ENCODE measurements at places on chromosomes 13 and 19. TPM values are rescaled to one million over a fixed set of nuclear protein-coding genes. Genes with fewer than 3 reads are reported as not detected.
A peak's percentile ranks its signal among the peaks of the same experiment; 100 is the strongest.

Gene SIAH3
- 0.03 TPM for polyA plus RNA-seq

Gene ZNF256
- 3.7 TPM for polyA plus RNA-seq

Gene DNAAF3
- polyA plus RNA-seq, result not detected

GRCh38 chr19:45817010-45817724, 2.1 kb upstream of the RSPH6A start:
- no peak overlapping the region for H3K27ac ChIP-seq
- no peaks in the 10 kb centered on the region for H3K27me3 ChIP-seq
- H3K4me1 ChIP-seq, result peaks cover 18% of the 10 kb centered on the region
- no peak overlapping the region for H3K4me3 ChIP-seq
- peak; percentile 93 for DNase-seq

- H3K4me1 ChIP-seq, result peaks cover 33% of the 10 kb centered on the region
- peak within 1 kb of the TSS; percentile 95 for H3K4me3 ChIP-seq
- peaks cover 3% of the 10 kb centered on the region for H3K36me3 ChIP-seq
Measured at GRCh38 chr19:45092747-45093678, at the start of gene PPP1R37. TSS of gene PPP1R37 (plus strand) at chr19:45093179. CDS start at chr19:45093326, 147 bp downstream.

DNA sequence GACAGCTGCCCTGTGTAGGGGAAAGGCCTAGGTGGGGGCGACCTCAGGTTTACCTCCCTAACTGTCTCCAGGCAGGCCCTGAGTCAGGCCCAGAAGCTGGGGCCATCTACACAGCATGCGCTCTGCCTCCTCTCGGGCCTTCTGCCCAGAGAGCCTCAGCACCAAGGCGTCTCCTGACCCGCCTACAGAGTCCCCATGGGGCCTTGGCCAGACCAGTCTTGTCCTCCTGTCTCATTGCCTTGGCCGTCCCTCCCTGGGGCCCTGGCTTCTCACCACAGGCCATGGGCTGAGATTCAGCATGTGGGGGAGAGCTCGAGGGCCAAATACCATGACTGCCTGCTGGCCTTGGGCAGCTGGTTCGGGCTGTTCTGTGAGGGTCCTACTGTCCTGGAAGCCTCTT, 59.0 kb downstream of the SMARCA4 start:
- DNase-seq, result no peak
- no peaks in the 10 kb centered on the region for H3K4me1 ChIP-seq
- H3K36me3 ChIP-seq, result peaks cover 85% of the 10 kb centered on the region
- H3K27me3 ChIP-seq, result no peaks in the 10 kb centered on the region
- no peak overlapping the region for H3K27ac ChIP-seq
- no peak overlapping the region for H3K4me3 ChIP-seq

DNA sequence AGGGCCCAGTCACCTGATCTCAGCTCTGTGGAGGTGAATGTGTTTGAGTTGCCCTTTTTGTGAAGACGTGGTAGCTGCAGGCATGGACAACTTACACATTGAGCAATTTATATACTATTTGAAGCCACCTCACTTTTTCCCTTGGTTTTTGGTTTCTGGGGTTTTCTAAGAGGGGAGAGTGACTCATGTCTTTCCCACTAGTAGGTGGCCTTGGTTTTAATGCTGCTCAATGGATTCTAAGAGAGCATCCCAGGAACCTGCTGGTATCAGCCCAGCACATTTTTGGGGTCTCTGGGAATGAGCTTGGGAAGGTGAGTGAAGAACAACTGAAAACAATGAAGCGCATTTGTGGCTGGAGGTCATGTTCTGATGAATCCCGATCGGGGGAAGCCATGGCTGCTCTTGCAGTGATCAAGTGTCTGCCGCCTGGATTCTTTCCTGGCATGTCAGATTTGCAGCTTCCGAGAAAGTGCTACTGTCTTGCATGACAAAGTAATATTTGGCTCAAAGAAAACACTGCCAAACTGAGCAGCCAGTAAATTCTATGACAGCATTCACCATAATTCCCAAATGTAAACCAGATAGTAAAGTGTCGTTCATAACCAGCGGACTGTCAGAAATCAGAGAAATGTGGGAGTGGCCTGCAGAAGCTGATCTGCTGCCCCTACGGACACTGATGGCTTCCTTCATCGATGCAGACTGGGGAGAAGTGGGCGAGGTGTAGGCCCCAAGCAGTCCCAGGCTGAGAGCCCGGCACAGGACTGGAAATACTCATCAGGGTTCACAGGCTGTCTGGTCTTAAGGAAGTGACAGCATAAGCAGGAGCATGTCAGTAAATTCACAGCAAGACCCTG, 98.7 kb downstream of the COL4A2 start:
- no peak overlapping the region for H3K27ac ChIP-seq
- H3K36me3 ChIP-seq, result no peaks in the 10 kb centered on the region
- DNase-seq, result no peak
- no peaks in the 10 kb centered on the region for H3K4me1 ChIP-seq
- H3K4me3 ChIP-seq, result no peak overlapping the region
- no peaks in the 10 kb centered on the region for H3K27me3 ChIP-seq

- DNase-seq, result no peak
- H3K4me1 ChIP-seq, result no peaks in the 10 kb centered on the region
- H3K36me3 ChIP-seq, result no peaks in the 10 kb centered on the region
Measured at GRCh38 chr13:40013554-40013953, 358.1 kb downstream of the COG6 start.

GRCh38 chr19:10228920-10229319, 2.2 kb downstream of the S1PR2 start:
- H3K4me1 ChIP-seq, result peaks cover 24% of the 10 kb centered on the region
- no peaks in the 10 kb centered on the region for H3K27me3 ChIP-seq
- peak; percentile 68 for DNase-seq
- H3K4me3 ChIP-seq, result no peak overlapping the region
- no peak overlapping the region for H3K27ac ChIP-seq
- H3K36me3 ChIP-seq, result peaks cover 7% of the 10 kb centered on the region

- H3K27me3 ChIP-seq, result no peaks in the 10 kb centered on the region
- H3K27ac ChIP-seq, result no peak overlapping the region
- no peaks in the 10 kb centered on the region for H3K4me1 ChIP-seq
- H3K4me3 ChIP-seq, result no peak overlapping the region
- DNase-seq, result no peak
- H3K36me3 ChIP-seq, result peaks cover 7% of the 10 kb centered on the region
Measured at GRCh38 chr19:5099701-5100221, 130.8 kb downstream of the KDM4B start.

GRCh38 chr13:20779405-20779804, 5.6 kb upstream of the EEF1AKMT1 start:
- H3K36me3 ChIP-seq, result peaks cover 17% of the 10 kb centered on the region
- no peaks in the 10 kb centered on the region for H3K27me3 ChIP-seq
- DNase-seq, result no peak
- no peaks in the 10 kb centered on the region for H3K4me1 ChIP-seq

- H3K4me3 ChIP-seq, result no peak overlapping the region
- H3K27ac ChIP-seq, result no peak overlapping the region
- no peaks in the 10 kb centered on the region for H3K4me1 ChIP-seq
- DNase-seq, result no peak
- no peaks in the 10 kb centered on the region for H3K36me3 ChIP-seq
Measured at GRCh38 chr13:104426435-104426834, 1360.2 kb upstream of the SLC10A2 start.

DNA sequence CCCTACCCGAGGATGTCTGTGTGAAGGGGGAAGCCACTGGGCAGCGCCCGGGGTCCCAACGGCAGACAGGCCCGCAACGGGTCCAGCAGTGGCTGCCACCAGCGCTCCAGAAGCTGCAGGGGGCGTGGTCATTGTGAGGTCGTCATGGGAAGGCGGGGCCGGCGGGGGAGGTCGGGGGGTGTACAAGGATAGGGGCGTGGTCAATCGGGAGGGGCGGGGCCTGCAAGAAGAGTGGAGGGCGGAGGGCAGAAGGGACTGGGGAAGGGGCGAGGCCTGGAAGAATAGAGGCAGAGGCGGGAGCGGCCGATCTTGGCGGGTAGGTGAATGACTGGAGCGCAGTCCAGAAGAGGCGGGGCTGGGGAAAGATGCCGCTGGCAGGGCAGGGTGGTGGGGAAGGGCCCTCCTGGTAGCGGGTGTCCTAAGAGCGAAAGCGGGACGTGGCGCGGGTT, 4.4 kb downstream of the FUZ start:
- peaks cover 4% of the 10 kb centered on the region for H3K36me3 ChIP-seq
- no peaks in the 10 kb centered on the region for H3K27me3 ChIP-seq
- peaks cover 29% of the 10 kb centered on the region for H3K4me1 ChIP-seq
- DNase-seq, result peak; percentile 85
- H3K27ac ChIP-seq, result peak overlapping the region; percentile 75

- DNase-seq, result no peak
- H3K4me3 ChIP-seq, result no peak overlapping the region
- H3K27ac ChIP-seq, result no peak overlapping the region
- peaks cover 9% of the 10 kb centered on the region for H3K4me1 ChIP-seq
Measured at GRCh38 chr13:24652359-24652758, 27.8 kb upstream of the ATP12A start.

GRCh38 chr19:5086725-5087439, 118.0 kb downstream of the KDM4B start:
- H3K4me1 ChIP-seq, result no peaks in the 10 kb centered on the region
- peaks cover 11% of the 10 kb centered on the region for H3K36me3 ChIP-seq
- H3K4me3 ChIP-seq, result no peak overlapping the region
- no peaks in the 10 kb centered on the region for H3K27me3 ChIP-seq
- no peak overlapping the region for H3K27ac ChIP-seq
- DNase-seq, result no peak

DNA sequence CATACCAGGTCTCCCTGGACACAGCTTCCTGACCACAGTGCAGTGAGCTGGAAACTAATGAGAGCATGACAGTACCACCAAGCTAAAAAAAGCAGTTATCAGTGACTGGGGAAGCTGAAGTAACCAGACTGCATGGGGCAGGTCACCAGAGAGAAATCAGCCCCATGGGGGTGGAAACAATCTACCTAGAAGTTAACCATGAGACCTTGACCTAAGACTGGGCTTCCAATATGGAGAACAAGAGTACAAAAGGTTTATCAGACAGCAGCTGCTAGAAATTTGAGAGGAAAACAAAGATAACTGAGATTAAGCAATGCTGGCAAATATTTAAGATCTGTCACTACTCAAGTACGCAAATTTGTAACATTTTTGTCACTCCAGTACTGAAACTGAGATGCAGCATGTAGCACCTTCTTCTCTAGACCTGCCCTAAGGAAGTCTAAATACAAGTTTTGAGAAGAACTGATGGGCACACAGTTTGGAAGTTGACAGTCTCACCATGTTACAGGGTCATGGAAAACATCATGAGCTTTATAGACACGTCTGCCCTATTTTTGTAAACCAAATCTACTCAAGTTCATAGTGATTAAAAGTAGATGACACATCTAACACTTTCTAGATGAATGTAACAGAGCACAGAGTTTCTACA, 2641.8 kb upstream of the PCDH20 start:
- H3K4me3 ChIP-seq, result no peak overlapping the region
- no peaks in the 10 kb centered on the region for H3K36me3 ChIP-seq
- no peaks in the 10 kb centered on the region for H3K27me3 ChIP-seq
- DNase-seq, result no peak
- no peaks in the 10 kb centered on the region for H3K4me1 ChIP-seq

GRCh38 chr19:336067-336614, 8.5 kb downstream of the MIER2 start:
- no peak overlapping the region for H3K4me3 ChIP-seq
- no peaks in the 10 kb centered on the region for H3K27me3 ChIP-seq
- peaks cover 13% of the 10 kb centered on the region for H3K36me3 ChIP-seq
- H3K27ac ChIP-seq, result no peak overlapping the region

DNA sequence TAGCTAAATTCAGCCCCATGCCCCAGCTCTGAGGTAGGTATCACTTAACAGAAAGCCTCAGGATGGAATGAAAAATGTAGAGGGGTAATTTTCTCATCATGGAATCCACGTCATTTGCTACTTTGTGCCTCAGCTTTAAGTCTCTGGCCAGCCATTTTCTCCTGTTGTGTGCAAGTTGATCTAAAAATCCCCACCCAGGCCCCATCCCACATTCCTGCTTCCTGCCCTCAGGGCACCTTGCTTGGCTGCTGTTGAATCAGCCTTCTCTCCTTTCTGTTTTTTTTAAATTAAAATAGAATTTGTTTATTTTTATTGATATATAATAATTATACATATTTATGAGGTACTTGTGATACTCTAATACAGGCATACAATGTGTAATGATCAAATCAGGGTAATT, 179.9 kb upstream of the TSHZ3 start:
- no peak for DNase-seq
- no peaks in the 10 kb centered on the region for H3K36me3 ChIP-seq
- H3K4me3 ChIP-seq, result no peak overlapping the region
- no peak overlapping the region for H3K27ac ChIP-seq

DNA sequence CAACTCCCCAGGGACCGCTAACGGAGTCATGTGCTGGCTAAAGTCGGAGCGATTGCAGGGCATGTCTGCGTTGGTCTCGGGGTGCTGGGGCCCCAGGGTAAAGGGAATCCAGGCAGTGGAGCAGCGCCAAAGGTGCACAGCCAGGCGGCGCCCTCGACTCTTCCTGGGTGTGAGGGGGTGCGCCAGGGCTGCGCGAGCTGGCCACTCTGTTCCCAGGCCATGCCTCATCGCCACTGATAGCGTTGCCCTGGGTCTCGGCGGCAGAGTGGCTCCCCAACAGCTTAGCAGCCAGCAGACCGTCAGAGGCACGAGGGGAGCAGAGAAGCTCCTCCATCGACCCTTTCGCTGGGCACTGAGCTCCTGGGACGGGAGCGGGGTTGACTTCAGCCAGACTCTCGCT, 152.7 kb downstream of the B3GLCT start:
- no peaks in the 10 kb centered on the region for H3K27me3 ChIP-seq
- no peaks in the 10 kb centered on the region for H3K4me1 ChIP-seq
- no peak for DNase-seq
- H3K27ac ChIP-seq, result no peak overlapping the region
- no peaks in the 10 kb centered on the region for H3K36me3 ChIP-seq

- no peaks in the 10 kb centered on the region for H3K36me3 ChIP-seq
- peaks cover 44% of the 10 kb centered on the region for H3K4me1 ChIP-seq
- peak; percentile 89 for DNase-seq
- peak overlapping the region; percentile 94 for H3K27ac ChIP-seq
- H3K27me3 ChIP-seq, result no peaks in the 10 kb centered on the region
Measured at GRCh38 chr19:6737873-6738786, 750 bp upstream of the GPR108 start.

DNA sequence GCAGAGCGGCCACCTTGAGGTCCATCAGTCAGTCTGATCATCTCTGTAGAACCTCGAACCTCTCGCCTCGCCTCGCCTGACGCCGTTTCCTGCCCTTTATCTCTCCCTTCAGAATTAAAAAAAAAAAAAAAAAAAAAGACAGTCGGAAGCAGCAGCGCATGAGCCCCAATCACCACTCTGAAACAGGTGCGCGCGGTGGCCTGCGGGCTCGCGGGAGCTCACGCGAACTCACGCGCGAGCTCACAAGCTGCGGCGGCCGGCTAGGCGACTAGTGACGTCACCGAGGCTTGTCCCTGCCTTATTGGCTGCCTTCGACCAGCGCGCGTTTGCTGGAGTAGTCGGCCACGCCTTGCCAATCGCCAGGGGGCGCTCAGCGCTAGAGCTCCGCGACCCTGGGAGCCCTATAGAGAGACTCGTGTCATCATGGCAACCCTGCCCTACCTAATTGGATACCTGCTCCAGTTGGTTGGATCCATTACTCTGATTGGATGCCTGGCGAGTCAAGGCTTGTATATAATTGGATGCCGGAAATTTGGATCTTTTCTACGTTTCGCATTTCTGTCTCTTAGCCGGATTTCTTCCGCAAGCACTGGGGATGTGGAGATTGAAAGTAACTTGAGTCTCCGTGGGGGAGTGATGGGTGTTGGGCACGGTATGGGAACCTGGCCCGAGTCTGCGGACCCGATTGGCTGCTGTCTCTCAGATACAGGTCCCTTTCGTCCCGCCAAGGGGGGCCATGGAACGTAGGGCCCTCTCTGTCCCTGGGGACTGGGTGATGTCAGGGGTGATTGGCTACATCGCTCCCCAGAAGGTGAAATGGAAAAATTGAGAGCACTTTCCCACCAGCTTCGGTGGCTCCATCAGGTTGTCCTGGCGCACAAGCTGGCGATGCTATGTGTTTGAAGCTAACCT, 31.6 kb downstream of the SYT3 start:
- no peaks in the 10 kb centered on the region for H3K27me3 ChIP-seq
- H3K27ac ChIP-seq, result no peak overlapping the region
- no peak overlapping the region for H3K4me3 ChIP-seq

- no peak within 1 kb of the TSS for H3K27ac ChIP-seq
- H3K4me1 ChIP-seq, result peaks cover 11% of the 10 kb centered on the region
- DNase-seq, result no peak
Measured at GRCh38 chr13:50843257-50844083, at the start of gene DLEU7. TSS of gene DLEU7 (minus strand) at chr13:50843692. CDS start at chr13:50843646, 46 bp downstream.
